NCI-H2029 treated with DMSO at 0.1 percent for 48 hours (cell line): ENCODE measurements at places on chromosomes 3 and 15.

DNA sequence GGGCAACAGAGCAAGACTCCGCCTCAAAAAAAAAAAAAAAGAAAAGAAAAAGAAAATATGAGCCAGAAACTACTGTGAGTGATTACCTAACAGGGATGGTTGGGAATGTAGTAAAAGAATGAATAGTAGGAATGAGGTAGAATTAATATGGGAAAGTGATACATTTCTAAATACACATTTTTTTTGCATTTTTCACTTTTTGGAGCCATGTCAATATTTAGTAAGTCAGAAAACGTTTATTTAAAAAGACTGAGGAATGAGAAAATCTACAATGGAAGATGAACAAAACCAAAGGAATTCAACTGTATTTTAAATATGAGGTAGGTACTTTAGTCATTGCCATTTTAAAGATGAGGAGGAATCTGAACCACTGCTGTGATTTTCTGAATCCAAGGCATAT lies 817.2 kb upstream of the CADM2 start:
- no peak for DNase-seq

- DNase-seq, result no peak
Observed at GRCh38 chr3:45908761-45909160, 22.4 kb downstream of the CCR9 start.

GRCh38 chr15:30903497-30904187 lies at the start of gene FAN1:
Gene FAN1 (plus strand): TSS chr15:30903915. CDS start chr15:30904664, 749 bp downstream.
- DNase-seq, result peak; percentile 22

DNA sequence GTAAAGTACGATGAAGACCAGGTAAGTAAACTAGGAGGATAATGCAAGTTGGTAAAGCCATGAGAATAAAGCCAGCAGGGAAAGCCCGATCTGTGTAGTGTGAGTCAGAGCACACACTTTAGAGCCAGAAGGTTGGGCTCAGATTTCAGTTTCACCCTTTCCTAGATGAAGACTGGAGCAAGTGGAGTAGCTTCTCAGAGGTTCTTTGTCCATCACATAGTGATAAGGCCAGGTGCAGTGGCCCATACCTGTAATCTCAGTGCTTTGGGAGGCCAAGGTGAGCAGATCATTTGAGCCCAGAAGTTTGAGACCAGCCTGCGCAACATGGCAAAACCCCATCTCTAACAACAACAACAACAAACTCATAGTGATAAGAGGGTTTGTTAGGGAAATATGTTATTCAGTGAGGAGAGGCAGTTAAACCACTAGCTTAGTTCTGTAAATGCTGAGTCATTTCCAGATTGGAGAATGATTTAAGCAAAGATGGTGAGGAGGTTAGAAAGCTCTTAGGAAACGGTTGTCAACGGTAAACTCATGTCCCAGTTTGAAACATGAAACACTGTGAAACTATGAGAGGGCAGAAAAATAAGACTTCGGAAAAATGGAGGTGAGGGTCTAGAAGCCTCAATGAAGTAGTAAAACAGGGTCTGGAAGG lies 39.0 kb downstream of the IL12A start:
- no peak for DNase-seq

- no peak for DNase-seq
Observed at GRCh38 chr3:60048447-60048848, 998.6 kb upstream of the CFAP20DC start.

GRCh38 chr15:95451938-95452337 lies 878.6 kb upstream of the NR2F2 start:
- no peak for DNase-seq

DNA sequence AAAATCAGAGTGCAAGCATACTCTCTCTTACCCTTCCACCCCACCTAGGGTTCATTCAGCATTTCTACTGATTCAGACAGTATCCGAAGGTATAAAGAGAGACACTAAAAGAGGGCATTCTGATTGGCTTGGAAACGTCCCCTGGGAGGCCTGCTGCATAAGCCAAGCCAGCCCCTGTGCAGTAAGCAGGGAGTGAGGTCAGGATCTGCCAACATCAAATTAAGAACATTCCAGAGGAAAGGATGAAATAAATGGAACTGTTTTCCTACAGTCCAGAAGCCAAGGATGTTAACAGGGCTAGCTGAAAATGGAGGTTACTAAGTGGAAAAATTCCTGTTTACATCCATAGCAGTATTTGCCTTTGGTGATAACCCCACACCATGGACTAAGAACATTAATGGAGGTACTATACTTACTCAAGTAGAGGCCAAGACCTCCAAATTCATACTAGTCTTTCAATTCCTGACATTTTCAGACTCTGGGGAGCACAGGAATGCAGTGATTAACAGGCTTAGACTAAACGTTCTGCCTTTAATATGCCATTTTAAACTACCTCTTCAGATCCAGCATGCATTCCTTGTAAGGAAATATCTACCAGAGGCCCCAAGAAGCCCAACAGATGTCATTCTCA lies 34.5 kb downstream of the NPTN start:
- DNase-seq, result no peak

GRCh38 chr3:150599611-150600297 lies 3.4 kb upstream of the SELENOT start:
- DNase-seq, result no peak

DNA sequence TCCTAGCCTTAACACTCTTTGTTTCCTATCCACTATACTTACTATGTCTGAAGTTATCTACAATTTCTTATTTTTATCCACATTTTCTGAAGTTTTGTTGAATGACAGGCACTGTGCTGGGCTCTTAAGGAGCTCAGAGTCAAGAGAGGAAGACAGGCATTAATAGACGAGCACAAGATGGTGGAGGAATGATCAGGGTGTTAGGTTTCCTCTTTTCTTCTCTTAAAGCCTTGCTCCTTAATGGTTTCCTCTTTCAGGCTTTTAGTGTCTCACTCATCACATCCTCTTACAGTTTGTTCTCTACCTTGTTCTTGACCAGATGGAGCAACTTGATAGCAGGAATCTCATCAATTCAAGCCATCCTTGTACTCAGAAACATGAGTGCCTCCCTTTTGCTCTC lies 52.9 kb upstream of the BCL6 start:
- no peak for DNase-seq

GRCh38 chr3:150412561-150413231 lies 4.6 kb downstream of the TSC22D2 start:
- DNase-seq, result peak; percentile 4

DNA sequence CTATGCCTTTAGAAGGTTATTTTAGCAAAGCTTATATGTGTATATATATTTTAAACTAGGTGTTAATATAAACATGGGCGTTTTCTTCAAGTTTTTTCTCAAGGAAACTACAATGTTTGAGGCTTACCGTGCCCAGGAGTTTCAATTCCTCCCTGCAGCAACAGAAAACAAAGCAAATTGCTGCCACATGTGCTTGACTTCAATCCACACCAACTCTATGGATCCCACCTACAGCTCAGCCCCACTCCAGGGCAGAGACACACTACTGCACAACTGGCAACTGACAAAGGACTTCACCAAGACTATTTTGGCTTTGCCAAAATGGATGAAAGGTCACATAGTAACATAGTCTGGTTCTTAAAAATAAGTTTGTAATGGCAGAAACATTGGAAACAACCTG lies 346.6 kb downstream of the ERC2 start:
- no peak for DNase-seq

DNA sequence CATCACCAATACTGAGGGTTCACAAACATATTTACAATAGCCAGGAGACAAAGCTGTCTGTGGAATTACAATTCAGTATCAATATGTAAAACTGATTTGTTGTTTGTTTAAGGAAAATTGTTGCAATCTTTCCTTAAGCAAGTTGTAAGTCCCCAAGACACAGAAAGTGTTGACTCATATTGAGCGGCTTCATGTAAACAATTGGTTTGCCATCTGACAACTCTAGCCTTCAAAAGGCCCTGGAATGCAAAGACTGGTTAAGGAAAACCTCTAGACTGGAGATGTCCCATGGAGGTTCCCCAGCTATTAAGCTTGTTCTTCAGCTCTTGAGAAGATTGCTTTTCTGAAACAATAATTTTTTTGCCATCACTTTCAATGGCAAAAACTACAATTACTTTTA lies 283.7 kb upstream of the PROK2 start:
- DNase-seq, result no peak

- no peak for DNase-seq
Observed at GRCh38 chr15:99467853-99468464, 97.8 kb upstream of the MEF2A start.

DNA sequence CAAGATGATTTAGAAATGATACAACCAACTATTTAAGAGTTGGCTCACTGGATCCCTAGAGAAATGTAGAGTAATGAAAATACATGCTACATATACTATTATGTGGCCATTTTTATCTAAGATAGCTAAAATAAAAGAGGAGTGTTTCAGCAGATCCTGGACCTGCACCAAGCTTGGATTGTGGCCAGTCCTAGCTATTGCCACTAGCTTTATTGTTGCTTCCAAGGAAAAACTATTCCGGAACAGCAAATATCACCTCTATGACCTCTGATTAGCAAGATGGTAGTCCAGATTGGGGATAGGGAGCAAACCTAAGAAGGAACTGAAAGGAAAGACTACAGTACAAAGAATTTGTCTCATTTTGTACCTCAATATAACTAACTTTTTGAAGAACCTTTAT lies 63.7 kb upstream of the NDN start:
- DNase-seq, result no peak

GRCh38 chr3:59660852-59661625 lies 611.2 kb upstream of the CFAP20DC start:
- peak; percentile 52 for DNase-seq

GRCh38 chr15:82812994-82813393 lies 3.6 kb downstream of the WHAMM start:
- no peak for DNase-seq

DNA sequence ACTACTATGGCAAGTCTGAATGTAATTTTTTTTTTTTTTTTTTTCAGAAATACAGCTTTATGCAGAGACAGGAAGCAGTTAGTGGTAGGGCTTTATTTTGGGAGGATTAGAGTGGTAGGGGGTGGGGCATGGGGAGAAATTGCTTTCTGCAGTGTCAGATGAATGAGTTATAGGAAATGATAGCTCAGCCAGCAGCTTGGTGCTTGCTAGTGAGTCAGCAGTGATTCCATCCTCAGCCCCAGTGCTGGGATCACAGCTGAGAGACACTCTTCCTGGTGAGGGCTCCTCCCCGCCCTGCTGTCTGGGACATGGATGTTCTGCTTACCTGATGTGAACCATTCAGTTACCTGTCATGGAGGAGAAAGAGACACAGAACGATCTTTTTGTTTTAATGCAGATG lies 39.6 kb downstream of the SEMA6D start:
- DNase-seq, result no peak

- DNase-seq, result no peak
Observed at GRCh38 chr3:183824761-183825455, 469 bp downstream of the MAP6D1 start.

GRCh38 chr3:123688241-123688747 lies 103.4 kb upstream of the HACD2 start:
- no peak for DNase-seq

GRCh38 chr3:131655070-131655690 lies 152.4 kb upstream of the MRPL3 start:
- no peak for DNase-seq

- DNase-seq, result no peak
Observed at GRCh38 chr15:43826029-43826507, 734 bp upstream of the WDR76 start.

DNA sequence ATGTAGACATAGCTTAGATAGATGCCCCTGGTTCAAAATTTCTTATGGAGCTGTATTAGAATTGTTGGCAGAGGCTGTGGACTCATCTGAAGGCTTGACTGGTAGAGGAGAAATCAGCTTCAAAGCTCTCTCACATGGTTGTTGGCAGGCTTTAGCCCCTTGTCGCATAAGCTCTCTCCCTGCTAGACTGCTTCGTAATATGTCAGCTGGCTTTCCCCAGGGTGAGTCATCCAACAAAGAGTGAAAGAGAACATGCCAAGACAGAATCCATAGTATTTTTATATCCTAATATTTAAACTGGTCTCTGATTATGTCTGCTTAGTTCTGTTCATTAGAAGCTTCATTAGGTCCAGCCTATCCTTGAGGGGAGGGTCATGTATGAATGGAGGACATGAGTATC lies 427.4 kb upstream of the NAALADL2 start:
- no peak for DNase-seq

GRCh38 chr3:151228666-151229040 lies 25.6 kb upstream of the GPR171 start:
- DNase-seq, result no peak

DNA sequence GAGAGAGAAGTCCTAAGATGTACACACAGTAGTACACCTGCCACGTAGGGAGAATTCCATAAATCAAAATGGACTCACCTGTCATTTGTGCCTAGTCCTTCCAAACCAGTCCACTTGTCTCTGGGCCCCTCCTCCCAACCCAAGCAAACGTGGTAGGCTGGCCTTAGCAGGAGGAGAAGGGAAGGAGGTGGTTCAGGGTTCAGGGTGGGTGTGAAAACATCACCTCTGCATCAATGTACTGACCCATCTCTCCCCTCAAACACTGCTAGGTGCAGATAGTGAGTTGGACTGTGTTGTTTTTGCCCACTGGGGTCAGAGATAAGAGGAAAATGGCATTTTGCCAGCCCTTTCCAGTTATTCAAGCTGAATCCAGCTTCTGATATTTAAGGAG lies 99.3 kb downstream of the MME start:
- DNase-seq, result no peak

- no peak for DNase-seq
Observed at GRCh38 chr3:181344331-181344730, 354.8 kb upstream of the DNAJC19 start.

DNA sequence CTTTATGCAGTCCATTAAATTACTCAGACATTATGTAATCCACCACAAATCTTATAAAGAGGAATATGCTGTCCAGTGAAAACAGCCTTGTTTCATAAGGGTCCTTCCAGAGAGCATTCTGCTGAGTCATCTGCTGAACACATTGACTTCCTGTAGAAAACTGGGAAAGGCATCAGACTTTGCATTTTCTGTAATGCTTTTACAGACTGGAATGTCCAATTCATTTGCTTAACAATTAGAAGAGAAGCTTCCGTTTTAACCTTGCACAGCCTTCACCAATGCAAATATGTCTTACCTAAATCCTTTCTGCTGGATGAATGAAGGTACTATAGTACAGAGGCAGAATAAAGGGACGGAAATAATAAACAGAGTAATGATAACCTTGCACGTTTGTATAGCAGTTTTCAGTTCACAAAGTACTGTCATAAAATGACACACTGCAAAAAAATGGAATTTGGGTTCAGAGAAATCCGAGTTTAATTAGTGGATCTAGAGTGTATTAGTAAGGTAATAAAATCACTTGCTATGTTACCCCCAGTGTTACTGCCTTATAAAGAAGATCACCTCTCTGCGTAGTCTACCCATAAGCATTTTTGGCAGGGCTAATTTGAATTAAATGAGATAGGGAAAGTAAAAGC lies 301.5 kb downstream of the PYDC2 start:
- DNase-seq, result no peak

DNA sequence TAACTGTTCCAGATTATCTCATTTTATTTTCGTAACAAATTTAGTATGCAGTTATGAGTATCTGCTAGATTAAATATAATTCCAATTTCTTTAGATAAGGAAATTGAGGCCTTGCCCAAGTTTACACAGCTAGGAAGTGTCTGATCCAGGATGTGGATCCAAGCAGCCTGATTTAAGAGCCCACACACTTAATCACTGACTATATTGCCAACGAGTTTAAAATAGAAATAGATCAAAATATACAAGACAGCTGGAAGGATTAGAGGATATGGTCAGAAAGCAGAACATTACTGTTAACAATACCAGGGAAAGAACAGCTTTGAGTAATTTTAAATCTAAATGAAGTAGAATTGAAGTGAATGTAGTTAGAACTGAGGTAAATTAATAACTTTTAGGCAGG lies 215.2 kb downstream of the C3orf38 start:
- no peak for DNase-seq

GRCh38 chr15:70722266-70723121 lies 40.9 kb downstream of the UACA start:
- DNase-seq, result no peak
